SK-N-SH (cell line): ENCODE measurements at places on chromosomes 12 and 14. TPM values are rescaled to one million over a fixed set of nuclear protein-coding genes. Genes with fewer than 3 reads are reported as not detected.
A peak's percentile ranks its signal among the peaks of the same experiment; 100 is the strongest.

DNA sequence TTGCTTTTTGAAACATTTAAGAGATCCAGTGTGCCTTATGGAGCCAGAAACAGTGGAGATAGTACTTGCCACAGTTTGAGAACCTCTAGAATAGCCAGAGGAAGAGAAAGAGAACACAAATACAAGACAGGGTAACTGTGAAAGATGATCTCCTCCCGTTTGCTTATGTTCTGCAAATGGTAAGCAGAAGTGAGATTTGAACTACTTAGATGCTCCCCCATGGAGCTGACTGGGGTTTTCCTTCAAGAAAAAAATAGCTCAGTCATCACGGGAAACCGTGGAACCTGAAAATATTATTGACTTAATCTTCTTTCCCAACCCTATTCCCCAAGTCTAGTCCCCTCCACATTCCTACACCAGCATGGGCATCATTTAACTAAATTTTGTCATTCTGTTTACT, 87.1 kb downstream of the KIF21A start:
- DNase-seq: no peak
- H3K4me3 ChIP-seq: no peak overlapping the region
- H3K4me1 ChIP-seq: 0 out of 2 replicates have a peak, but pooled peaks cover 2% of the 10 kb centered on the region

- H3K4me3 ChIP-seq: no peak overlapping the region
- no peaks in the 10 kb centered on the region for H3K27me3 ChIP-seq
- H3K36me3 ChIP-seq: no peaks in the 10 kb centered on the region
- H3K4me1 ChIP-seq: no peaks in the 10 kb centered on the region
- H3K27ac ChIP-seq: no peak overlapping the region
Observed at GRCh38 chr14:79404874-79405511, 806.3 kb downstream of the DIO2 start.

DNA sequence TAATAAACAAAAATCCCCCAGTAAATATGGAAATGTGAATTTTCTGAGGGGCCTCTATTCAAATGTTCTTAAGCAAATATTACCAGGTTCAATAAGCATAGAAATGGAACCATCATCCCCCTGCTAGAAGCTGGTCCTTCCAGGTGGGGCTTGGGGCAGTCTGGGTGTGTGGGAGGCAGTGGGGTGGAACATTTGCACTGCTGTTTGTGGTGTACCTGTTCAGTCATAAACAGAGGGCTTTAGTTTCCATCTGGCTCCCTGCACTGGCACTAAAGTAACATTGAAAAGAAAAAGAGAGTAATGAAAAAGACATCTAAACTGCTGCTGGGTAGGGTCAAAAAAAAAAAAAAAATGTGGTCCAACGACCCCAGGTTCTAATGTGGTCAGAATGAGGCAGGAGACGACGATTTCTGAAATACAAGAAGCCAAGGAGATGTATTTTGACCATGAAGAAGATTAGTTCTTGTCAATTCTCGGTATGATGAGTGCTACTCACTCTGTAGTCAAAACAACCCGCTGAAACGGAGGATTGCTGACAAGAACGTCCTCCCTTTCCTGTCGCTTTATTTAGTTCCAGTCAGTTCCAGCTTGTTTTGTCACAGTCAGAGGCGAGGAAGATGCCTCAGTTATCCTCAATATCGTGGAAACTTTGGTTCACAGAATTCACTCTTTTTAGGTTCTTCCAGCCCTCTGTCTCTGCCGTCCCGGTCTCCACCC, 44.2 kb upstream of the MANSC4 start:
- no peak for DNase-seq
- H3K27me3 ChIP-seq: no peaks in the 10 kb centered on the region
- peaks cover 4% of the 10 kb centered on the region; the same call in 1 of the 2 replicates for H3K4me1 ChIP-seq
- H3K36me3 ChIP-seq: no peaks in the 10 kb centered on the region

DNA sequence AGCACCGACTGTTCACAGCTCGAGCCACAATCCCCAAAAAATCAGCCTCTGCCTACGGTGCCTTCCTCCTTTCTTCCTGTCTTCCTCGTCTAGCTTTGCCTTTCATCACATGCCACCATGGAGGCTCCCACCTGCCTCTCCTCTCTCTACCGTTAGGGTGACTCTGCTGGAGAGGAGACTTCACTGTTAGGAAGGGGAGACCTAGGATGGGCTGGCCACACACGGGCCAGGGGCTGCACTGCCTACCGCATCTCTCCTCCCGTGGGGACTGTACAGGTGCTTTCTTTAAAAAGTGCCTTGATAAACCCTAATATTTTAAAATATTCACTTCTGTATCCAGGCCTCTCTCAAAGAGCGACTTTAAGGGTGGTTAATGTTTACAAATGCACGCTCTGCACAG, 1104.7 kb downstream of the BCL11B start:
- H3K4me3 ChIP-seq: no peak overlapping the region
- no peaks in the 10 kb centered on the region for H3K36me3 ChIP-seq
- DNase-seq: no peak

GRCh38 chr14:78313499-78313898, 143.3 kb downstream of the NRXN3 start:
- no peak for DNase-seq
- H3K27ac ChIP-seq: no peak overlapping the region; the same call in 1 of the 2 replicates
- no peaks in the 10 kb centered on the region for H3K27me3 ChIP-seq
- no peaks in the 10 kb centered on the region for H3K36me3 ChIP-seq

GRCh38 chr12:1280059-1280458, 289.0 kb downstream of the ERC1 start:
- H3K36me3 ChIP-seq: no peaks in the 10 kb centered on the region; the same call in 1 of the 2 replicates
- no peak overlapping the region for H3K27ac ChIP-seq
- H3K27me3 ChIP-seq: no peaks in the 10 kb centered on the region
- peaks cover 7% of the 10 kb centered on the region for H3K4me1 ChIP-seq
- no peak for DNase-seq
- no peak overlapping the region for H3K4me3 ChIP-seq

GRCh38 chr12:59075968-59076490, 155.7 kb upstream of the LRIG3 start:
- no peak for DNase-seq
- no peaks in the 10 kb centered on the region for H3K36me3 ChIP-seq
- no peak overlapping the region for H3K27ac ChIP-seq
- no peaks in the 10 kb centered on the region; the same call in 1 of the 2 replicates for H3K27me3 ChIP-seq
- H3K4me1 ChIP-seq: no peaks in the 10 kb centered on the region; the same call in 1 of the 2 replicates

- H3K27ac ChIP-seq: no peak overlapping the region
- peaks cover 4% of the 10 kb centered on the region; the same call in 1 of the 2 replicates for H3K27me3 ChIP-seq
- no peak for DNase-seq
- no peaks in the 10 kb centered on the region for H3K4me1 ChIP-seq
- H3K4me3 ChIP-seq: no peak overlapping the region
Observed at GRCh38 chr12:7303230-7303629, 642 bp upstream of the ACSM4 start.

DNA sequence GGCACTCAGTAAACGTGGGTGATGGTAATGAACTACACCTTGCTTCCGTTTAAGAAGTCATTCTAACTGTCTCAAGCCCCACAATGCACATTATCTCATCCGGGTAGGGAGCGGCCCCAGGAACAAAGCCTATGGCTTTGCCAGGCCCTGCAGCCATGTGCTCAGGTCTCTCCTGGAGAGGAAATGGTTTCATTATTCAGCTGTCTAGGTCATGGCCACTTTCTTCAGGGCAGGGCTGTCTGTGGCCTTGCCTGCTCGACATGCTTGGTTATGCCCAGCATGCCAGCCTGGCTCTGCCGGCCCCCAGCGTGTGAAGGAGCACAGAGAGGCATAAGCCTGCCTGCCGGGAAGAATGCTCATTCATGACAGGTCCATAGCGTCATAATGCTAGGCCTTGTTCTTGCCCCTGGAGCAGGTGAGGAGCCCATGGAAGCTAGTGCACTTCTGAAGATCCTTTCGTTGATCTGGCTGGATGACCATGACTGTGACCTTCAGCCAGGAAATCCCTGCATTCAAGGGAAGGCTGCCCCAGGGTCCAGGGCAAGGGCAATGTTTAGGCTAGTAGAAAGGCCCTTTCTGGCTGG, 26.3 kb upstream of the FOS start:
- H3K36me3 ChIP-seq: no peaks in the 10 kb centered on the region
- DNase-seq: no peak
- no peak overlapping the region for H3K4me3 ChIP-seq
- H3K27me3 ChIP-seq: no peaks in the 10 kb centered on the region
- no peaks in the 10 kb centered on the region for H3K4me1 ChIP-seq
- no peak overlapping the region for H3K27ac ChIP-seq

- DNase-seq: no peak
- peaks cover 7% of the 10 kb centered on the region; the same call in 1 of the 2 replicates for H3K27me3 ChIP-seq
- H3K4me1 ChIP-seq: no peaks in the 10 kb centered on the region
- H3K4me3 ChIP-seq: no peak overlapping the region
- no peak overlapping the region for H3K27ac ChIP-seq
Observed at GRCh38 chr14:23432102-23432925, 3.1 kb downstream of the MYH7 start.

DNA sequence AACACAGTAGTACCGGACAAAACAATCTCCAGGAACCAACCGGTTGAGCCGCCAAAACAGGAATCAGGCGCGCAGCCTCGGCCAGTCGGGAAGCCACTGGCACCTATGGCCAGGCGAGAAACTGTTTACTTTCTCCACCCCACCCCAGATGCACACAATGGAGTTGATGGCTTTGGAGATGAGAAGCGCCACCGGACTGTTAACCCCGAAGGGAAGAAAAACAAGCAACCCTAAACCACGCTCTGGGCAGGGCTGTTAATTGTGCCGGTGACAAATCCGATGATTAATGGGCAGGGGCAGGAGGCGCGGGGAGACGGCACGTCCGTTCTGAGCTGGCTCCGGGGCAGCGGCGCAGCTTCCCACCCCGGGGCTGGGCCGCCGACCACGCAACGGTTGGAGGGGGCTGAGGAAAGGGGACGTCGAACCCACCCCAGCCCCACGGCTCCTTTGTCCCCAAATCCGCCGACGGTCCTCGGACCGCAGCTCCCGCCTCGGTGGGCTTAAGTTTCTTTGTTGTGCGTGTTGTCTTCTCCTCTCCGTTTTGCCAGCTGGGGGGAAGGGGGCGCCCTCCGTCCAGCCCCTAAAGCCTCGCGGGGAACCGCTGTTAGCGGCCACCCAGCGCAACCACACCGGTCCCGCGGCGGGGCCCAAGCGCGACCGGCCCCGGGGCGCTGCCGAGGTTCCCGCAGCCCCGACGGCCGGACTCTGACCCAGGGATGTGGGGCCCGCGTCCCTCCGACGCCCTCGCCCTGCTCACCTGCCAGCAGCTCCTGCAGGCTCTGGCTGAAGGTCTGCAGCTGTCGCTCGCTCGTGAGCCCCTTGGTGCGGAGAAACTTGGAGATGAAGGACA, 790 bp downstream of the BTG1 start:
- peak overlapping the region; percentile 90 for H3K27ac ChIP-seq
- peaks cover 23% of the 10 kb centered on the region for H3K36me3 ChIP-seq
- peak overlapping the region; percentile 98 for H3K4me3 ChIP-seq

DNA sequence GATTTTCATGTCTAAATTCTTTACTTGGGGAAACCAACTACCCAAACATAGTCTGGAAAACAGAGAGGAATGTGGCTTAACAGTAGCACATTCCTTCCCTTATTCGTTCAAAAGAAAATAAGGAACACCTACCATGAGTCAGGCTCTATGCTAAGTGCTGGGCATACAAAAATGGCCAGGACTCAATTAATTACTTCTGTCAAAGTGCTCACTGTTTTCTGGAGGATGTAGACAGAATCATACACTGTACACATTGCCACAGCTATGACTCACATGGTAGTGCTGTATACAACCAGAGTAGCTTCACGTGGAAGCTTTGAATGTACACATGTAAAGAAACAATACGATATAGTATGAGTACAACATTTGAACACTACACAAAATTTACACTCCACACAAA, 50.1 kb downstream of the SLC25A21 start:
- no peaks in the 10 kb centered on the region for H3K4me1 ChIP-seq
- no peaks in the 10 kb centered on the region for H3K27me3 ChIP-seq
- no peak overlapping the region for H3K27ac ChIP-seq
- no peak for DNase-seq
- no peaks in the 10 kb centered on the region for H3K36me3 ChIP-seq

GRCh38 chr12:110619534-110619953, 5.6 kb downstream of the TCTN1 start:
- no peak overlapping the region for H3K4me3 ChIP-seq
- H3K4me1 ChIP-seq: peaks cover 2% of the 10 kb centered on the region; the same call in 1 of the 2 replicates
- H3K27ac ChIP-seq: no peak overlapping the region

- no peak overlapping the region for H3K27ac ChIP-seq
- no peak for DNase-seq
- no peaks in the 10 kb centered on the region for H3K4me1 ChIP-seq
- no peak overlapping the region for H3K4me3 ChIP-seq
- no peaks in the 10 kb centered on the region for H3K36me3 ChIP-seq
- no peaks in the 10 kb centered on the region for H3K27me3 ChIP-seq
Observed at GRCh38 chr12:17793854-17794253, 296.1 kb downstream of the RERGL start.

CLEC4C gene
- polyA plus RNA-seq: not detected in 2 replicates

SERPINA1 gene
- 10.5 and 11.3 TPM in 2 replicates for polyA plus RNA-seq

B4GALNT1 gene
- 5.2 and 5.3 TPM in 2 replicates for polyA plus RNA-seq

YY1 gene
- polyA plus RNA-seq: 18.1 and 18.6 TPM in 2 replicates

SDR9C7 gene
- polyA plus RNA-seq: not detected in 2 replicates

NELL2 gene
- 0.28 and 0.35 TPM in 2 replicates for polyA plus RNA-seq

SERPINA5 gene
- 0.08 and 0.13 TPM in 2 replicates for polyA plus RNA-seq

RNU4-1 gene
- polyA plus RNA-seq: not detected in 2 replicates

SCNN1A gene
- polyA plus RNA-seq: 0.71 and 1.6 TPM in 2 replicates

DHRS4L2 gene
- 12.1 and 14.6 TPM in 2 replicates for polyA plus RNA-seq

AREL1 gene
- 35.1 and 50.8 TPM in 2 replicates for polyA plus RNA-seq
